ENCODE measurements at places on chromosomes 7 and 10.

GRCh38 chr7:139523199-139523941 is at the start of gene CLEC2L:
Gene CLEC2L, plus strand, starts transcription at chr7:139523685. Its CDS starts 243 bp downstream, at chr7:139523928.
- no peak for DNase-seq

- no peak for DNase-seq
Observed at GRCh38 chr10:4068629-4069028, 283.6 kb upstream of the KLF6 start.

DNA sequence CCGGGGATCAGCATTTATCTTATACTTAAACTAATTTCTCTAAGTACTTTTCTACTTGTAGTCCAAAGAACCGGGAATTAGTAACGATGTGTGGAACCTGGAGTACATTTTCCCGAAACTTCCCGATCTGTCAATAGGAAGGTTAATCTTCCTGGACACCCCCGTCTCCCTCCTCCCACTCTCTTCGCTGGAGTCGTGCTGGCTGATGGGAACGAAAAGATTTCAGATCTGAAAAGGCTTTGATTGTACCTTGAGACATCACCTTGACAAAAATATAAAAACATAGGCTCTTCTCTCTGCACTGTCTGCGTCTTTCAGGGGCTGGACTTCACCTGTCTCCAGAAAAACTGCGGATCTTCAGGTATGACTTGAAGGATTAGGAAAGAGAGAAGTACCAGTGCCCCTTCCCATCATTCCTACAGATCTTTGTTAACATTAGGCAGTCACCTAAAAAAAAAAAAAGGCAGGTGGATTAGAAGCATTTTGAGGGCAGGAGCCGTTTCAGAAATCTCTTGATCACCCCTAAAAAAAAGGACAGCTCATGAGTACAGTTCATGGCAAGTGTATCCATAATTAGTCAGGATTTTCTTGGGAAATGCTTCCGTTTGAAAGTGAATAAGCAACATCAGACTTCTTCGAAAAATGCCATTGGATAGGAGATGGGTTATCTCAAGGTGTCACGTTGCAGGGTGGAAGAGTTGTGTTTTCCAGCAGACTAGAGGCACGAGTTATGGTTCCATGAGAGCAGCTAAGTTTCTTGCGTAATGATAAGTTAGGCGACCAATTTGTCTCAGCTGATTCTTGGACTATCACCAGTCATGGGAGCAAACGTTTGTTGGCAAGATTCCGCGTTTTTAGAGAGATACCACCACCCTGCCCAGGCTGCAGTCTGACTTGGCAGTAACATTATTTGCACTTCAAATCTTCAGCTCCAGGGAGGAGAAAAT is 7.8 kb upstream of the BAMBI start:
- DNase-seq: no peak

GRCh38 chr10:71351628-71352319 is 32.7 kb downstream of the SLC29A3 start:
- no peak for DNase-seq

DNA sequence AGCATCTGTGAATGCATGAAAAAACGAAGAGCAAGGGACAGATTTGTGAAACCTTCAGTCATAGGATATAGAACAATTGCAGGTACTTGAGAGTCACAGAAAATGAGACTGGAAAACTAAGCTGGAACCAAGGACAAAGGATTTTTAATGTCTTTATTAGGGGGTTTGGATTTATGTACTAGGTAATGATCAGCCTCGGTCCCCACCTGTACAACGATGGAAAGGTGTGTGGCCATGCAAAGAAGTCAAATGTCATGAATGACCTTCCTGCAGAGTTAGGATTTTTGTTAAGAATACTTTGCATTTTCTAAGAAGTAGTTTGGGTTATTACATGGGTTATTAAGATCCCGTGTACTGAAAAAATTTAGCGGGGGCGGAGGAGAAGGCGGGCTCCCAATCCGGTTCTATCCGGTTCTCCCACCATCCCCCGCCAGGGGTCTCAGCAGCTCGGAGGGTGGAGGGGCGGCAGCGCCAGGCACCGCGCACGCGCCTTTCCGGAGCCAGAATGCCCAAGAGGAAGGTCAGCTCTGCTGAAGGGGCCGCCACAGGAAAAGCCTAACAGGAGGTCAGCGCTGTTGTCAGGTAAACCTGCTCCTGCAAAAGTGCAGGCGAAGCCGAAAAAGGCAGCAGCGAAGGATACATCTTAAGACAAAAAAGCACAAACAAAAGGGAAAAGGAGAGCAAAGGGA is 327.5 kb upstream of the PLXDC2 start:
- no peak for DNase-seq

GRCh38 chr7:96300502-96300901 is 21.4 kb downstream of the SLC25A13 start:
- no peak for DNase-seq

GRCh38 chr7:20444030-20444800 is 113.5 kb downstream of the ITGB8 start:
- DNase-seq: no peak

DNA sequence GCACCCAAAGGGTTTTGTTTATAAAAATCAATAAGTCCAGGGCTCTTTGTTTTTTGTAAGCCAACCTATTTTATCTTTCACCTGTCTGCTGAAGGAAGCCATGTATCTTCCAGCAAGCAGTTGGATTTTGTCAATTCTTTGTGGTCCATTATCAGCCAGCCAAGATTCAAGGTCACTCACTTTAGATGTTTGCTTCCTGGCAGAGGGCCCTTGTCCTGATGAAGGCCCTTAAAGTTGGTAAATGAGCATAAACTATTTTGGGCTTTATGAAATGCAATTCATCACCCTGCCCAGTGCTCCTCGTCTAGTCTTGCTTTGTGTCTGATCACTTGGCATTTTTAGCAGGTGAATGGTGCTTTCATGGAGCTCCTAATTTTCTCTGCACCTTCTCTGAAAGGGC is 1004.2 kb downstream of the GRID1 start:
- DNase-seq: no peak

DNA sequence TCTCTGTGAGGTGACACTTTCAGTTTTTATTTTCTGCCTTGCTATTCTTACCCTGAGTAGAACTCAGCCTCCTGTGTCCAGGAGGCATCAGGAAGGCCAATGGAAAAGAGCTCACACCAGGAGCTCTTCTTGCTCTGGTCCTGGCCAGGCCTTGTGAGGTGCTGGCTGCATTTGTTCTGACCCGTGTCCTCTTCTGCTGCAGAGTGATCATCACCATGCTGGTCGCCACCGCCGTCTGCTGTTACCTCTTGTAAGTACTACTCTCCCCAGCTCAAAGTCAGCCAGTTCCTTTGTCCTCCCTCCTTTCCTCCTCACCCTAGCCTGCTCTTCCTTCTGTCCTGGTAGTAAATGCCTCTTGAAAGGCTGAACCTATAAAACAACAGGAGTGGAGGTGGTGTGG is 1.6 kb downstream of the ATP6V0E2 start:
- DNase-seq: no peak

DNA sequence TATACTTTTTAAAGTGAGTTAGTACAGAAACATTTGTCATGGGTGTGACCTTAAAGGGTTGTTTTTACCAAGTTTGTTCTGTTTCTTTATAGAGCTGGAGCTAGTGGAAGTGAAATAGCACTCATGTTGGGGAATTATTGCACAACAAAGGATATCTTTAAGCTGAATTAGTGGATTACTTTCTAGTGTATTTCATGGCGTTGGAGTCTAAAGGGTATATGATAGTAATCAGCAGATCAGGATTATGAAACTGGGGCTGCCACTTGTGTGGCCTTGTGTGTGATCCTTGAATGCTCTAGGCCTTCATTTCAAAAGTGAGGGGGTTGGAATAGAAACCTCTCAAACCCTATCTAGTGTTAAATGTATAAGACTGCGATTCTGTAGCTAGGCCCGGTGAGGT is 123.6 kb downstream of the LYZL1 start:
- no peak for DNase-seq

- DNase-seq: no peak
Observed at GRCh38 chr7:3482147-3482921, 181.3 kb downstream of the SDK1 start.

DNA sequence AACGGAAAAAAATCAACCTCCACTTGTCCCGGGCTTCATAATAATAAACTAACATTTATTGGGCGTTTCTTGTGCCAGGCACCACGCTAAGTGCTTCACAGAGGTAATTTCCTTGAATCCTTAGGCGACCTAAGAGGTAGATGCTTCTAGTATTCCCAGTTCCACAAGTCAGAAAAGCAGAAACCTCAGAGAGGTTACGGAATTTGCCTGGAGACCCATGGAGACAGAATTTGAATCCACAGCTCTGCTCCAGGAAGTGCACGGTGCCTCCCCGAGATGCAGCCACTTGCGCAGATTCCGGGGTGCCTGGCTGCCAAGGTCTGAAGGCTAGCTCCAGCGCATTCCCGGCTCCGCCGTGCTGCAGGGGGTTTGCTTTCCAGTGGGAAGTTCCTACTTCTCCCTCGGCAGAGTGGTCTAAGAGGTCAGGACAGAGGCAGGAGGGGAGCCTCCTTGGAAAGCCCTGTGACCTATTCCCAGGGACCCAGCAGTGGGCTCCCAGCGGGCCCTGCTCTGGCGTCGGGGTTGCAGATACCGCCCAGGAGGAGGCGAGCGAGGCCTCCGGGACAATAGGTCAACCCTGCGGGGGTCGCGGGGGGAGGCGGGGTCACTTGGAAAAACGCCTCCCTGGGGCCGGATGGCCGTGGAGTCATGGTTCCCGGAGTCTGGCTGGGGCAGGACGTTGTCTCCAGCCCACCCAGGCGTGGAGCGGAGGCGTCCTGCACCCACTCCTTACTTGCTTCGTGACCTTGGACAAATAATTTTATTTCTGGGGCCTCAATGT is 10.1 kb upstream of the NKX2-3 start:
- no peak for DNase-seq

GRCh38 chr7:21041666-21042065 is 255.0 kb upstream of the SP8 start:
- no peak for DNase-seq

- no peak for DNase-seq
Observed at GRCh38 chr10:96988426-96988825, 156.3 kb downstream of the LCOR start.

DNA sequence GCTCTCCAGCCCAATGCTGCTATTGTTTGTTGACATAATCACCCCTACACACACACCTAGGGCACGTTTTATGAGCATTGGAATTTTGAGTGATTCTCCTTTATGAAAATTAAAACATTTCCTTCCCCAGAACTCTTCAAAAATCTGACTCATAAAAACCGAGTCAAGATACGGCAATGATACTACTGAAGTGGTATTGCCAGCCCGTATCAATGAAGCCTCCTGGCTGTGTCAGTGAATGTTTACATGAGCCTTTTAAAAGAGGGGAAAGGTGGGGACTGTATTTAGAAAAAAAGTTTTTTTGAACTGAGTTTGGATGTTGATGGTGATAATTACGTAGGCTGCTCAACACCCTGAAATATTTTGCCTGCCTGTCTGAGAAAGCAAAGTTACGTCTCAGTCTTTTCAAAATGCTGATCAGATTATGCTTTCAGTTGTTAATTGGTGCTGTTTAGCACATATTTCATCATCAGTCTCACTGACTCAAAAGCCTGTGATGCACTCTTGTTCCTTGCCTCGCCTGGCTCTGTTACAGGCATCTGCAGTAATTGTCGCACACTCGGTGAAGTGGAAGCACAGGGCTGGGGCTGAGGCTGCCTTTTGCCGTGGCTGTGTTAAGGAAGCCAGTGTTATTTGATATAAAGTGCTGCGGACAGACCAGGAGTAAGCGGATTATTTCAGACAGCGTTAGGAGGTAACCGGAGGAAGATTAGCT is 157.4 kb upstream of the TCF7L2 start:
- no peak for DNase-seq

GRCh38 chr7:74586258-74587175 is 71.0 kb upstream of the GTF2I start:
- DNase-seq: no peak

DNA sequence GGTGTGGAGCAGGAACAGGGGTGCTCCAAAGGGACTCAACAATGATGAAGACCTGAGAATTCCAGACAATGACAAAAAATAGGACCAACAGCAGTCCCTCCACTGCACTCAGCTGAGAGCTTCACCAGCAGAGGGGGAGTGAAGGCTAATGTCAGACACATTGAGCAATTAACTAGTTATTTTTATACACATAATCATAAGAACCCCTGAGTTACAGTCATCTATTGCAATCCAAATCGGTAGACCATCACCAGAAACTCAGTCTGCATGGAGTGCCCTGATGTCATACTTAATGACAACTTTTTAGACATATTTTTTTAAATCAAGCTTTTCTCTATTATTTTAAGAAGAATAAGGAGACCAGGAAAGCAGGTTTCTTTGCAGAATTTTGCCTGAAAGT is 30.6 kb upstream of the IKZF1 start:
- DNase-seq: no peak

GRCh38 chr10:66378117-66378876 is 547.5 kb upstream of the LRRTM3 start:
- no peak for DNase-seq

DNA sequence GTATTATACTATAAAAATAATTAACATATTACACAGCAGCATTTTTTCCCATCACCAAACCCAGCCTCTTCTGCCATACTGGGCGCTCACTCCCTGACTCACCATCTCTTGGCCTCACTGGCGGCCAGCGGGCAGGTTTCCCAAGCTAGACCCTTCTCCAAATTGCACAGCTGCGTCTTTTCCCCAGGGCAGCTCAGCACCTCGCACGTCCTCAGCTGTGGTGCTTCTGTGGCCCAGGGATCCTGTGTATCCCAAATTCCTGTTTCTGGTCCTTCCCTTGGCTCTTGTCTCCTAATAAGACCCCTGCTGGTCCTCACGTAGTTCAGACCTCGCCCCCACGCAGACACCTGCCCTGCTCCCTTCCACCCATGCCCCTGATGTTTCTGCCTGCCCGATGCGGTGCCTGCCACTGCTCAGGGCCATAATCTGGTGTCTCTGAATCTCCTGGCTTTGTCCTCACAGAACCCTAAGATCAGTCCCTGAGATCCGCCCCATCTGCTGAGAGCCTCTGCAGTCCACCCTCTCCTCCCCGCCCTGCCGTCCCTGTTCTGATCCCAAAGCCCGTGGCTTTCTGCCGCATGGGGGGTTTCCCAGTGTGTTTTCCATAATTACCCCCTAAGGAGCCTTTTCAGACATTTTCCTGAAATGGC is 290.1 kb downstream of the TCERG1L start:
- DNase-seq: no peak

DNA sequence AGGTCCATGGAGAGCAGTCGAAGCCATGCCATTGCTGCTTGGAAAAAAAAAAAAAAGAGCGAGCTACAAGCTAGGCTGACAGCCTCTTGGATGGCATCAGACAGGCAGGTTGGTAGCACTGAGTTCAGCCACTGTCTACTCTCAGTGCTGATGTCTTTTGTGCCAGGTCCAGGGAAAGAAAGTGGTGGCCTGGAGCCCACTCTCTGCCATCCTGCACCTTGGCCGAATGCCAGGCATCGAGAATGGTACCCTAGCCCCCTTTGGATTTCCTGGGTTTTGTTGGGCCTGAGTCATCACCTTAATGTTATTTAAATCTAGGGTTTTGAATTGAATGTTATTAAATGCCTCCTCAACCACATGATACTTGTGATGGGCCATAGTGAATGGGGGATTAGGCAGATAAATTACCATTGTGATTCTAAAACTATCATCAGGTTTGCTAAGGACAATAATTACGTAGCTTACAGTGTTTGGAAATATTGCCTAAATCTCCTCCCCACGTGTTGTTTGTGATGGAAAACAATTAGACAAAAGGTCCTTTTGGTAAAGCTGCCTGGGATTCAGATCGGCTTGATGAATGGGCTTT is 195.7 kb upstream of the GPR26 start:
- no peak for DNase-seq

- no peak for DNase-seq
Observed at GRCh38 chr10:43228783-43229207, 38.1 kb downstream of the RASGEF1A start.

- no peak for DNase-seq
Observed at GRCh38 chr10:25245165-25245564, 70.4 kb downstream of the GPR158 start.

Data from CD4-positive, alpha-beta T cell treated with Interleukin-15 for 4 hours (primary cell).